ENCODE measurements at places on chromosomes 4 and X.

DNA sequence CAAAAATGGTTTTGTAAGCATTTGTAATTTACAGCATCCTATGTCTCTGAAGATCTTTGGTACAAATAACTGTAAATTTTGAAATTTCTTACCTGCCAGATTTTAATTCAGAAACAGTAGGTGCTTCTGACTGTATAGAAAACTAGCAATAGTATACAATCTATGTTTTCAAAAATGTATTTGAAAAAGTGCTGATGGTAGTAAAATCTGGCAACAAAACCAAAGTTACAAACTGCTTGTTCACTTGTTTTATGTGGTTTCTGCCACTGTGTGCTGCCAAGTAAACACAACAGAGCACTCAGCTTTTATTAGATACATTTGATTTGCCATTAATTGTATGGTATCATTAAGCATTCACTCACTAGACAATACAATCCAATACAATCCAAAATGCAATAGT is 206.1 kb downstream of the CPE start:
- no peak for DNase-seq

GRCh38 chr4:111639876-111640275 is 505.4 kb upstream of the FAM241A start:
- no peak for DNase-seq

DNA sequence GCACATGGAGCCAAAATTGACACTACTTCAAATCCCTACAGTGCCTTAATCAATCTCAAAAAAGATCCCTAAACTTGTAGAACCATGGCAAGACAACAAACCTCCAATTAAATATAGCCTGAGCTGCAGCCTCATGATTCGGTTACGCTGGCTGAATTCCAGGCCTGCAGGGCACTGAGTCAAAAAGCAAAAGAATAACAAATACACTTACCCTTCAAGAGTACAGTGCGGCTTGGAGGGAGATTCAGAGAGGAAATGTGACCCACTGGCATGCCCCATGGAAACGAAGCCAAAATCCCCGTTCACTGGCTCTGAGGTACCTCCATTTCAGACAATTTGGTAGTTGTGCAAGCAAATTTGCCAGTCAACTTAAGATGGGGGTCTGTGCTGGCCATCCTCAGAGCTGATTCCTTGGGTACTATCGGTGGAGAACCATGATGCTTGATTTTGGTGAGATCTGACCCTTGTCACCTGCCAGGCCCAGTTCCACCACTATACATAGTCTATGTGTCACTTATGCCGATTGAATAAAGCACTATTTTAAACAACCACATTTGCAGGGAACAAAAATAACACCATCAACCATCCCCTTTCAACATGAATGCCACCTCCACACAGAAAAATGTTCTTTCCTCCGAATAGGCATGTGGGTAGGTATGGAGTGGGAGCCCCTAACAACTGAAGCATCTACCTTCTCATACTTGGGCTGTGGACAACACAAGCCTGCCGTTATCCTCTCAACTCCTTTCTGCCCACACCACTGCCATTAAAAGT is 2.1 kb downstream of the C4orf54 start:
- DNase-seq: no peak

DNA sequence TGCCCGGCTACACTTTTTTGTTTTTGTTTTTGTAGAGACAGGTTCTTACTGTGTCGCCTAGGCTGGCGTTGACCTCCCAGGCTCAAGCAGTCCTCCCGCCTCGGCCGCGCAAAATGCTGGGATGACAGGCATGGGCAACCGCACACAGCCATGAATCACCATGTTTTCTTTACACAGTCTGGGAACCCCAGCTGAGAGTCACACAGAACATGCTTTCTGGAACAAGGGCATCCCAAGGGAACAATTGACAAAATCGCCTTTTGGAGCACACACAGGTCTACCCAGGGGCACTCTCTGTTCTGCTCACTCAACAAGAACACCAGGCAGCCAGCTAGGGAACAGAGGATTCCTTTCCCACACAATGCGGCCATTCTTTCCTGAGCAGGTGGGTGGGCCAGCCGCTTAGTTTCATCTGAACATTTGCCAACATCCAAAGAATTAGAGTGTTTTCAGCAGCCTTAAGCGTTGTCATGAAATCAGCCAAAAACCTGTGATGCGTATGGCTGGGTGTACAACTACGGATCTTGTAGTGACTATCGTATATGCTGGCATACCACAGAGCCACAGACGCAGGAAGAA is 15.7 kb downstream of the PRKX start:
- DNase-seq: no peak

DNA sequence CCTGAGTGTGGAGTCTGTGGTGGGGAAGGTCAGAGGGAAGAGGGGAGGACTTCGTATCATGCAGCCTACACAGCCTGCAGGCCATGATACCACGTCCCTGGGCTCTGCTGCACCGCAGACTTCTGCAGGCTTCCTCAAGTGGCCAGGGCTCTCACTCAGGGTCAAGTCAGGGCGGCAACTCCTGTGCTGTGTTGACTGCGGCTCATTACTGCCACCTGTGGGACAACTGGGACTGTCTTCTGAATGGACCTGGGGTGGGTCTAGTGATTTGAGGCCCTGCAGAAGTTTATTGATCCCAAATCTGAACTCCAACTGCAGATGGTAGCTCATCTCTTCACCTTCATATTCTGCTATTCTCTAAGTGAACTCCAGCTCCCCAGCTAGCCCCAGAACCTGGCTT is 167.1 kb downstream of the NSUN7 start:
- no peak for DNase-seq

DNA sequence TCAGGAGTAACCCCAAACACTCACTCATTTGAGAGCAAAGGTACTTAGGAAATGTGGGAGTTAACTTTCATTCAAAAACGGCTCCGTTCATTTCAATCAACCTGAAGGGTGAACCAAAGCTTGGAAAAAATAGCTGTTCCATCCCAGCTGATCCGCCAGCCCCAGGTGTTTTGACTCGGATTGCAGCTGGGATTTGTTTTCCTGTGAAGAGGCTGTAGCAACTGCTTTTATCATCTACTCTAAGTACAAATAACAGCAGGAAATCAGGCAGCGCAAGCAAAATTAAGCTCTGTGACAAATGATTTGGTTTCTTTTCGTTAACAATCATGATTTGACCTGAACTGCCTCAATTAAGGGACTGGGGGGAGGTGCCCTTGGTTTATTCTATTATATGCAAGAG is 154.7 kb downstream of the BEND2 start:
- no peak for DNase-seq

GRCh38 chr4:34850968-34851367 is 1393.3 kb downstream of the ARAP2 start:
- no peak for DNase-seq

DNA sequence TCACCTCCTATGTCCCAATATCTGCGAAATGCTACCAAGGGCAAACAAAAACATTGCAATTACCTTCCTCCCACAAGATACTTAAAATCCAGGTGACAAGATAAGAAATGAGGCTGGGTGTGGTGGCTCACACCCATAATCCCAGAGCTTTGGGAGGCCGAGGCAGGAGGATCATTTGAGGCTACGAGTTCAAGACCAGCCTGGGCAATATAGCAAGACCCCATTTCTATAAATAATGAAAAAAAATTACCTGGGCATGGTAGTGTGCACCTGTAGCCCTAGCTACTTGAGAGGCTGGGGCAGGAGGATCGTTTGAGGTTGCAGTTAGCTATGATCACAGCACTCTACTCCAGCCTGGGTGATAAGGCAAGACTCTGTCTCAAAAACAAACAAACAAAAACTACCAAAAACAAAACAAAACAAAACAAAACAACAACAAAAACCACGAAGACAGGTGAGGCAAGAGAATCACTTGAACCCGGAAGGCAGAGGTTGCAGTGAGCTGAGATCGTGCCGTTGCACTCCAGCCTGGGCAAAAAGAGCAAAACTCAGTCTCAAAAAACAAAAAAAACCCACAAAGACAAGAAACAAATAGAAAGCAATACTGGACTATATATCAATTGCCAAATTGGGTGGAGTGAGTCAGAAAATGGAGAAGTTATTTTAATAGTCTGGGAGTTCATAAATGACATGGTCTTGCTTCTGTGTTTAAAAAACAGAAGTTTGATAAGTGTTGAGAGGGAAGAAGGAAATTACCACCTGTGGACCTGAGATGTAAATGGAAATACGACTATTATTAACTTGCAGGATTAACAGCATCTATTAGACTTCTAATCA is 176.5 kb downstream of the FBXW7 start:
- no peak for DNase-seq

DNA sequence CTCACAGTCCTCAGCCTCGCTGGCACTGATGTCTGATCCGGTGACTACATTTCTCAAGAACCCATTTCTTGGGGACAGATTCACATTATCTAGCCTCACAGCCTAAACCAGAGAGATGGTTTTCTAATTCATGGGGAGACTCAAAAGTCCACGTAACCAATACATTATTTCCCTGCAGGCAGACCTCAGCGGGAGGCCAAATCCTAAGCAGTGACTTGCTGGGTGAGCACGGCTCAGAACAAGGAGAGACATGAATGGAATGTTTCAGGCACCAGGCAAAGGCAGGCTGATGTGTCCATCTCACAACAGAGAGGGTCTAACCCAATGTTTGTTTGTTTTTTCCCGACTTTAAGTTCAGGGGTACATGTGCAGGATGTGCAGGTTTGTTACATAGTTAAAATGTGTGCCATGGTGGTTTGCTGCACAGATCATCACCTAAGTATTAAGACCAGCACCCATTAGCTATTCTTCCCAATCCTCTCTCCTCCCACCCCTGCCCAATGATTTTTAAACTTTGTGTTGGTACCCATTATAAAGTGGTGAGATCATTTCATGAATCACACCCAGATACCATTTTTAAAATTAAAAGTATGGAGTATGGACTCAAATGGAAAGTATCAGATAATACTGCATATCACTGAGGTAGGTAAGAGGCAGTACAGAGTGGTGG is 53.3 kb downstream of the SCD5 start:
- no peak for DNase-seq

DNA sequence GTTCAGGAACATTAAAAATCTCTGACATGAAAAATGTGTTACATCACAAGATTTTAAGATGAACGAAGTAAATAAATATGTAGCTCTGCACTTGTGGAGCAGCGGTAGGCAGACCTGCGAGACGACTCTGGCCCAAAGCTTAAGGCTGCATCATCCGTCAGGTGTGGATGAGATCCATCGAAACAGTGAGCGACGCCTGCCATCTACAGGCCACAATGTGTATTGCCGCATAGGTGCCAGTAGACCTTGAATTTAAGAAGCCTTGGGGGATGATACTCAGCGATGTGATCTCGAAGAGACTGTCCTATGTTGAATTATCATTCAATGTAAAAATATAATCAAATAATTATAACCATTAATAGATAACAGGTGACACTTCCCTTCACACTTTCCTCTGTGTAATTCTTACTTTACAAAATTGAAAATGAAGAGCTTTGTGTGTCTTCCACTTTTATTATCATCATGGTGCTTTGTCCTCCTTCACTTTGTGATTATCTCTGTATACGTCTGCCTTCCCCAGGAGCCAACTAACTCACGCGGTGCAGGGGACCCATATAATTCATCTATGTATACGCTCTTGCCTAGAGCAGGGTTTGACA is 851.0 kb downstream of the RAB28 start:
- DNase-seq: peak; percentile 20

DNA sequence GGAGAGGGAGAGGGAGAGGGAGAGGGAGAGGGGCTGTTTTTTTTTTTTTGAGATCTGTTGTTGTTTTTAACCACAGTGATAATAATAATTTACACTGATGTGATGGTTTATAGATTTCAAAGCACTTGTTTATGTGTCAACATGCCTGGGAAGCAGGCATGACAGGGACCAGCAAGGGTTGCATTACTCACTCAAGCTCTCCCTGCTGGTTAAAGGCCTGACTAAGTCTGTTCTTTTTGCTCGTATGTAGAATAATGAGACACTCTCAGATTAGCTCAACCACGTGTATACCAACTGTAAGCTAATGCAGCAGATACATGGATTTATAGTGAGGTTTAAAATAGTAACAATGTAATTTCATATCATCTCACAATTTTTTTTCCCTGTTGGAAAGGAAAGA is 134.6 kb upstream of the BOD1L1 start:
- DNase-seq: no peak

GRCh38 chr4:140829825-140830224 is 73.6 kb upstream of the TBC1D9 start:
- no peak for DNase-seq

DNA sequence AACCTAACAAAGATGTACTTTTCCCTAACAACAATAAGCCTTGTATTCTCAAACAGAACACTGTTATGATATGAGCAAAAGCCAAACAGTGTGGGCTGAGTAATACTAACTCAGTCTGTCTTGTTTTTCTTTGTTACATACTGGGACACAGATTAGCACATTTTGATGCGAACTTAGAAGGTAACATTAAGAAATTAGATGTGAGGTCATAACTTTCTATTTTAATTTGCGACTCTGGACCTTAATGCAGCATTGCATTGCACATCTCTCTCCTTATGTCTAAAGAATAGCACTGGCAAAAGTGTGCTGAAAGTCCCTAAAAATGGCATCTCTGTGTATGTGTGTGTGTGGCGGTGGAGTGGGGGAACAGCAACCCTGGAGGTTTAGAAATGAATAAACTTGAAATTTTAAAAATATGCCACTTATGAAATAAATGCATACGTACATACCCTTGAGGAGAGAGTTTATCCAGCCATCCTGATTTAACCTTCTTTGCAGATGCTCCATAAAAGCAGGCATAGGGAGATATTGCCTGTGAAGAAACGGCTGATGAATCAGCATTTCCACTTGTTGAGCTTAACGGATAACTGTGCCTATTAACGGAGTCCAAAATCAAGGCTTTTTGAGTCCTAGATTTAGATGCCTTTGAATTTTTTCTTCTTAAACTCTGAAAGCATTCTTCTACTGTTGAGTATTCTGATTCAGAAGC is 34.2 kb downstream of the ARAP2 start:
- DNase-seq: no peak

DNA sequence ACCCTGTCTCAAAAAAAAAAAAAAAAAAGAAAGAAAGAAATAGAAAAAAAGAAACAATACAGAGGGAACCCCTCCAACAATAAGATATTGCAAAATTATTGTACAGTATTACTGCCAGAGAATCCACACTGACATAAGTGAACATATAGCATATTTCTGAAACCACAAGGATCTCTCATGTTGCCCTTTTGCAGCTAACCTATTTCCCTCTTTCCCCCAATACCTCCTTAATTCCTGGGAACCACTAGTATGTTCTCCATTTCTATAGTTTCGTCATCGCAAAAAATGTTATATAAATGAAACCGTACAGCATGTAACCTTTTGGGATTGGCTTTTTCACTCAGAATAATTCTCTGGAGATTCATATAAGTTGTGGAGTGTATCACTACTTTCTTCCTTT is 20.0 kb upstream of the BMP2K start:
- DNase-seq: no peak

- DNase-seq: peak; percentile 12
Measured at GRCh38 chrX:152904151-152905080, 6.5 kb downstream of the ZNF185 start.

DNA sequence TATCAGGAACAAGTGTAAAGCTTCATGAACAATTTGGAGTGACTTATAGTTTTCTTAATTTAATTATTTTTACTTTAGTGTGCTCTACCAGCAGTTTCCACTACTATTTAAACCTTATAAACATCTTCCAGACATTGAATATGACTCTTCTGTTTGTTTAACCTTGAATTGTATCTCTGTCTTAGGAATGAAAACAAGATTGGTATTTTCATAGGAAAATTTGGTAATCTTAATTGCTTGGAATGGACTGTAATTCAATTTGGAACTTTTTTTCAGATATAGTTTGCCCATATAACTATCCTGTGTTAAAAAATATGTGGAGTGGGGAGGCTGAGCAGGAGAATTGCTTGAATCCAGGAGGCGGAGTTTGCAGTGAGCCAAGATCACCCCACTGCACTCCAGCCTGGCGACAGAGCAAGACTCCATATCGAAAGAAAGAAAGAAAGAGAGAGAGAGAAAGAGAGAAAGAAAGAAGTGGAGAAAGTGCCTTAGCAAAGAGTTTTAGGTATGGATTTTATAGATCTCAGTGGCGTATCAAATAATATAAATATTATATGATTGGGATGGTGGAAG is 242.4 kb downstream of the BMPR1B start:
- DNase-seq: no peak

Data from GM04504 (cell line).